ENCODE measurements at places on chromosomes 6 and 20. TPM values are rescaled to one million over a fixed set of nuclear protein-coding genes. Genes with fewer than 3 reads are reported as not detected.

DZANK1 gene
- 1.7 TPM for total RNA-seq

DNA sequence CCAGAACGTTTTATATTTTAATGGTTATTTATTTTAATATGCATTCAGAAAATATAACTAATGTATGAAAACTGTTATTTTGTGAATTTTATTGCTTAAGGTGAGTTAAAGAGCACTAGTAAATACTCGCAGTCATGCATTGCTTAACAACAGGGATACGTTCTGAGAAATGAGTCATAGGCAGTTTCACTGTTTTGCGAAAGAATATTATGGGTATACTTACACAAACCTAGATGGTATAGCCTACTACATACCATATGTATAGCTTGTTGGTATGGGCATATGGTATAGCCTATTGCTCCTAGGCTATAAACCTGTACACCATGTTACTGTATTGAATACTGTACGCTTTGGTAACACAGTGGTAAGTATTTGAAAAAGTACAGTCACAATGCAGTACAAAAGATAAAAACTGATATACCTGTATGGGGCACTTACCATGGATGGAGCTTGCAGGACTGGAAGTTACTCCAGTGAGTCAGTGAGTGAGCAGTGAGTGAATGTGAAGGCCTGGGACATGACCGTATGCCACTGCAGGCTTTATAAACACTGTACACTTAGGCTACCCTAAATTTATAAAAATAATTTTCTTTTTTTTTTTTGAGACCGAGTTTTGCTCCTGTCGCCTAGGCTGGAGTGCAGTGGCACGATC lies 38.5 kb downstream of the ARFGEF2 start:
- no peak for DNase-seq

GRCh38 chr6:98787435-98787834 lies 46.9 kb upstream of the POU3F2 start:
- no peak for DNase-seq

CFAP206 gene
- total RNA-seq, result 0.48 TPM

NOX3 gene
- total RNA-seq, result not detected

DNA sequence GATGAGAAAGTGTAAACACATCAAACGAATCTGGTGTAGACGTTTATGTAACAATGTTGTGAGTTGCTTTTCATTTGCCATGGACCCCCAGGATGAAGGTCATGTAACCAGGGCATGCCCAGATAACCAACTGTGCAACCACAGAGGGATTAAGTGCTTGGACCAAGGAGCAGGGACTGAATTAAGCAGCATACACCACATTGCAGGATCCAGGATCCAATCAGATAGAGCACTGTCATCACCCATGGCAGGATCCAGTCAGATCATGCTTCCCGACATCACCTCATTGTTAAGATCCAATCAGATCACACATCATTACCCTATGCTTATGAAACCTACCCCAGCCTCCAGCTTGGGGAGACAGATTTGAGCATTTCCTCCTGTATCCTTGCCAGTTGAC lies 74.3 kb upstream of the RCAN2 start:
- DNase-seq, result no peak

C6orf141 gene
- total RNA-seq, result 1.7 TPM

- DNase-seq, result no peak
Observed at GRCh38 chr6:142329486-142330113, 27.8 kb downstream of the ADGRG6 start.

DNA sequence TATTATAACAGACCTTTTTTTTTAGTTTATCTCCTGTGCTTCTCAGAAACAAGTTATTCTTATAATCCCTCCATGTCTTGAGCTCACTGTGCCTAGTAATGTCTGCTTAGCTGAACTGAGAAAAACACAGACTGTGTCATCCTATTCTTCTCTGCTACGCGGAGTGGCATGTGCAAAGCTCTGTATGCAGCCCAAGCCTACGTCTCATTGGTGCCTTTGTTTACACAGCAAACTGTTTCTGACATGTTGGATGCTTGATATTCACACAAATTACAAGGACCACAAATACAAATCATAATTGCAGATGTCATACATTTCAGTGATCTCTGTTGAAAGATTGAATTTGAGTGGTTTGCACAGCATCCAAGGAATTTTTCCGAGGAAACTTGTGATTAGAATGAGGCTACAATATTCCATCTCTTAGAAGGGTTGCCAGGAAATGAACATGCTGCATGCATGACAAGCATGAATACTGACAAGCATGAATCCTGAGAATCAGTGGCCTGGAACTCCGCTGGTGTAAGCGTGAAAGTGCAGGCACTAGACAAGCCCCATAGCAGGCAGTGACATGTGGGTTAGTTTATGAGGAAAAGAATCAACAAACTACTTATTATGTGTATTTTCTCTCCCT lies 128.4 kb upstream of the SGK1 start:
- no peak for DNase-seq

GRCh38 chr6:73858376-73858775 lies 162.4 kb downstream of the CD109 start:
- DNase-seq, result no peak

GRCh38 chr6:143449714-143450452 lies 612 bp downstream of the ADAT2 start:
- DNase-seq, result no peak

MRAP2 gene
- 3.7 TPM for total RNA-seq

GRCh38 chr6:42295181-42295580 lies 77.5 kb upstream of the MRPS10 start:
- no peak for DNase-seq

HLA-DRB1 gene
- 78.2 TPM for total RNA-seq

DNA sequence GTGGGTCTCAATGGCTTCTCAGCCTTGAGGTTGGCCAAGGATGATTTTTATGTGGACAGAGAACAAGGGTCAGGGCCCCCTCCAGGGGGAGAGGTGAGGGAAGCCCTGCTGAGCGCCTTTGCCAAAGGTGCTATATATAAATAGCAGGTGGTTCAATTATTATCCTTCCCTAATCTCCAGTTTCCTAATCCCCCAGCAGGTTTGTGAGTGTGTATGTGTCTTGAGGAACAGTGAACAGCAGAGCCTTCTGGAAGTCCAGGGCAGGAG lies 3.2 kb upstream of the SIRPA start:
- no peak for DNase-seq

DNA sequence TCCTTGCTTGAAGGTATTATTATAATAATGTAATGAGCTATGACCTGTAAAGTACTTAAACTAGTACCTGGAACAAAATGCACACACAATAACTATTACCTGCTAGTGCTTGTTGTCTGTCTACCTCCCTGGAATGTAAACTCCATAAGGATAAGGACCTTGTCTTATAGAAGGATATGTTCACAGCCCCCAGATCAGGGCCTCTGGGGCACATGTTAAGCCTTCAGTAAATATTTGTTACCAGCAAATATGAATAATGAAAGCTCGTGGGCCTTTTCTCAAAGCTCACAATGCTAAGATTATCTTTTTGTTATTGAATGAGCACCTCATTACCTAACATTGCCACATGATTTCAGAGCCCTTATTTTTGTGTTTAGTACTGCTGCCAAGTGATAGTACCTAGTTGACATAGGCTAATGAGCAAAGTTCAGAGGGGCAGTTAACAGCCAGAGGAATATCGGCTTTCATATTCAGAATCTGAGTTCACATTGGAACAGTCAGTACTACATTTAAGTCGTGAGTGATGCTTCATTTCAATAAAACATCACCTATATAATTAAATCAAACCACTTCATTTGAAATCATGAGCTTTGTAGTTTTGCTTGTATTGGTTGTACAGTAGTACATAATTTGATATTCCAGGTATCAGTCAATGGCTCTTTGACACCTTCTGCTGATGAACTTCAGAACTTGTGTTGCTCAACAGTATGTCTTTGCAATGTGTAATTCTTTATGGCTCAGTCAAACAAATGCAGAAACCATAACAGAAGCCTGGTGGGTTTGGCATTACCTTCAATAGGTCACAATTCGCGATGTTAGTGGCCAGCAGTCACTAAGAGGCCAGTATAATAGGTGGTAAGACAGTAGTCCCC lies 11.8 kb upstream of the SMLR1 start:
- DNase-seq, result no peak

DNA sequence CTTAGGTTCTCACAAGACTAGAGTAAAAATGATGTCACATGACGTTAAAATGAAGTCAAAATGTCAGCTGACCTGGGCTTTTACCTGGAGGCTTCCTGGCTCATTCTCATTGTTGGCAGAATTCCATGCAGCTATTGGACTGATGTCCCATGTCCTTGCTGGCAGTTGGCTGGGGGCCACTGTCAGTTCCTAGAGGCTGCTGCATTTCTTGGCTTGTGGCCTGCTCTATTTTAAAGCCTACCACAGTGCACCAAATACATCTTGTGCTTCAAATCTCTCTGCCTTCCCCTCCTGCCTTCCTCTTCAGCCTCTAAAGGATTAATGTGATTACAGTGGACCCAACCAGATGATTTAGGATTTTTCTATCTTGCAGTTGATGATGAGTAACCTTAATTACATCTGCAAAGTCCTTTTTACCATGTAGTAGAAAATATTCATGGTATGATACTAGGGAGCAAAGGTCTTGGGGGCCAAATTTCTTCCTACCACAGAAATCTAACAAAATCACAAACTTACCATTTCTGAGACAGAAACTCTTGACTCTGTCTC lies 81.9 kb downstream of the FIG4 start:
- no peak for DNase-seq

CLPSL2 gene
- total RNA-seq, result not detected

DNA sequence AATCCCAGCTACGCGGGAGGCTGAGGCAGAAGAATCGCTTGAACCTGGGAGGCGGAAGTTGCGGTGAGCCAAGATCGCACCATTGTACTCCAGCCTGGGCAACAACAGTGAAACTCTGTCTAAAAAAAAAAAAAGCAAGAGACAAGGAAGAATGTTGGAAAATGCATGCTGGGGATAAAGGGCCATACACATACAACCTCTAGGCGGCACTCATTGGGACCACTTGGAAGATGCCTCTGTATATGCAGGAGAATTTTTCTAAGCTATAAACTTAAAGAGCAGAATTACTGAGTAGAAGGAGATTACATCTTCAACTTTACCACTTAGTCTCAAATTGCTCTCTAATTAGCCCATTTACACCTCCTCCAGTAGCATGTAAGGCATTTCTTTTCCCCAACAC lies 42.8 kb downstream of the ZBTB9 start:
- DNase-seq, result no peak

- no peak for DNase-seq
Observed at GRCh38 chr6:885051-885590, 192.2 kb upstream of the EXOC2 start.

ZKSCAN4 gene
- 5.6 TPM for total RNA-seq

DNA sequence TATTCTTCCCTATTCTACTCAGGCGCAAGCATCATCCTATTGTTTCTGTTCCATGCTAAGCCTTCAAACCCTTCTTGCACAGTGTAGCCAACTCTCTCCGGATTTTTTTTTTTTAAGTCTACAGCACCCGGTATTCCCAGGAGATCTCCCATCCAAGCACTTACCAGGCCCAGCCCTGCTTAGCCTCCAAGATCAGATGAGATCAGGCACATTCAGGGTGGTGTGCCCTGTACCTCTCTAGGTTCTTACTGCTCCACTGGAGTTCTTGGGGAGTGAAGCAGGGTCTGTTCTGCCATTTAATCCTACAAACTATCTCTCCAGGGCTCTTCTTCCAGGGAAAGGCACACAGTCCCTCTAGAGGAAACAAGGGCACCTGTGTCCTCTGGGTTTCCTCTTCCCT lies 14.9 kb upstream of the NUP153 start:
- no peak for DNase-seq

GRCh38 chr6:128504003-128504654 lies 16.3 kb downstream of the PTPRK start:
- no peak for DNase-seq

- DNase-seq, result no peak
Observed at GRCh38 chr6:44091981-44092884, 35.0 kb downstream of the MRPL14 start.

DNA sequence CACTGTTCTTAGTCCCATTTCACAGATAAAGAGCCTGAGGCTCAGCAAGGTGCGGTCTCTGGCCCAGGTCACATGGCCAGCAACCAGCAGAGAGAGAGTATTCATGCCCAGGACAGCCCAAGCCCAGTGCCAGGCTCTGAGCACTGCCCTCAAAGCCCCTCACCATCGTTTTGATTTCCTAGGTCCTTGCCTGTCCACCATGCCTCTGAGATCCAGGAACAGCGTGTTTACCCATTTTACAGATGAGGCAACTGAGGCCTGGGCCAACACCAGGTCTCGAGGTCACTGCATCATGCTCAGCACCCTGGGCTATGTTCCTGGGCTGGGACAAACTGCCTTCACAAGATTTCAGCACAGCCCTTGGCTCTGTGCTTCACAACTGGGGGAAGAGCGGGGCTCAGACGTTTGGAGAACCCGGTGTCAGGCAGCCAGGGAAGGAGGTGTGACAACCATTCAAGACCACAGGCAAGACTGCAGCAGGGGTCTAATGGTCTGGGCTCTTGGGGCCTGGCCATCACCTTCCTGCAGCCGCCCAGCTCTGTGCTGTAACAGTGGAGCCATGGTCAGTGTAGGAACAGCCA lies 1.3 kb upstream of the BPIFA2 start:
- DNase-seq, result peak; percentile 24

ZNF831 gene
- 0.57 TPM for total RNA-seq

GRCh38 chr20:44959638-44960102 lies 527 bp downstream of the TOMM34 start:
- no peak for DNase-seq

- DNase-seq, result no peak
Observed at GRCh38 chr20:2751878-2752566, 48.4 kb downstream of the CPXM1 start.

GRCh38 chr6:107620732-107621131 lies 130.8 kb downstream of the SOBP start:
- DNase-seq, result no peak

XKR7 gene
- not detected for total RNA-seq

- no peak for DNase-seq
Observed at GRCh38 chr20:38812709-38813573, 7.4 kb downstream of the PPP1R16B start.

BFSP1 gene
- 0.67 TPM for total RNA-seq

JAG1 gene
- total RNA-seq, result 68.5 TPM

Data from posterior vena cava (tissue), 2 donors.